ENCODE measurements at places on chromosomes 3 and 15.

DNA sequence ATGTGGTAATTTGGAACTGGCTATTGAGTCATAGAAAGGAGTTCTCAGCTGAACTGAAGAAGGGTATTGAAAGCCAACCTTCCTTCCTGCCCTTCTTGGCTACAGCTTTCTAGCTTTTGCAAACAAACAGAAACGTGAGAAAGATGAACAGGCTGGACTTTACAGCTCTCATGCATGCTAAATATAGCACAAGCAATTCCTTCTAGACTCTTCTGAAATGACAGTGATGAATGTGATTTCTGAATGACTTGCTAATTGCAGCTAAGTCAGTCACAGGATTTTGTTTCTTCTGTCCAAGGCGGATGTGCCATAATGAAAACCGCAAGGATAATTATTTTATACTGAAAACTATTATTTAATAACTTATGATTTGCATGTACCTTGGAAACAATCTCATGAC, 36.3 kb downstream of the BCHE start:
- no peak for DNase-seq

- peak; percentile 83 for DNase-seq
These were observed 155.5 kb downstream of the PLD1 start for GRCh38 chr3:171654809-171655208.

DNA sequence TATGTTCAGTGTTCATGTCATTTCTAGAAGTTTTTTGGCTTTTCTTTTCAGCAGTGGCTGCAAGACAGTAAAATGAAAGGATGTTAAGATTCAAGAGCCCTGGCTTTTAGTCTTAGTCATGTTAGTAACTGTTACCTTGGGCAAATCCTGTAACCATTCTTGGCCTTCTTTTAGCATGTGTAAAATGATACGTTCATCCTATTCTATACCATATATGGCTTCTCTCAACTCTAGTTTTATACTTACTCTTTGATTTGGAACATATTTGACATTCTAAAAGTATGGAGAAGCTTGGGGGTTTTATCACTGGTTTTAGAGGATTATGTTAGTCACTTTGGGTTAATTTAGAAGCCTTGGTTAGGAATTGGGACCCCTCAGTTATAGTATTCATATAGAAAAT, 20.1 kb downstream of the GTF2E1 start:
- no peak for DNase-seq

DNA sequence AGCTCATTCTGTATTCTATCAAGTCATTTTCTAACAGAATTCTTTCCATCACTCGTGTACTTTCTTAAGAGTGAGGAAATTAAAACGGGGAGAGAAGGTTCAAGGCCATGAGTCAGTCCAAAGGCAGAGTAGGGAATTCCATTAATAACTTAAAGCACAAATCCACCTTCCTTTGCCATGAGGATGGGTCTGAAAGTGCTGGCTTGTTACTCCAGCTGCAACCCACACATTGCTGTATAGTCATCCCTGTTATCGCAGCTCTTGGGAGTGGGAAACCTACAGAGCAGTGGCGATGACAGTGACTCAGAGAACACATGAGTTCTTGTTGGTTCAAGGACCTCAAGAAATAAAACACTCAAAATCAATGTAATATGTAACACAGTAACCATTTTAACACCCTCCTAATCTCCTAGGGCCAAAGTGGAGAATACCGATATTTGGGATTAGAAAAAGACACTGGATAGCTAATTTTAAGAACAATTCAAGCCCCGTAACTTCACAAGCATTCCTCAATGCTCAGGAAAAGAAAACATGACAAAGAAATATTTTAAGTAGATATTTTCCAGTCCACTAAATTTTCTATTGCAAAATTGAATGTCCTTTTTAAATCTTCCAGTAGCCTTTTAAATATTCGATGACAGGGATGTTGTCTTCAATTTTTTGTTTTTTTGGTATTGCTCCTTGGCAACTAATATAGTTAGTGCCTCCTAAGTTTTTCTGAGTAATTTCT, 179.9 kb upstream of the THBS1 start:
- no peak for DNase-seq

DNA sequence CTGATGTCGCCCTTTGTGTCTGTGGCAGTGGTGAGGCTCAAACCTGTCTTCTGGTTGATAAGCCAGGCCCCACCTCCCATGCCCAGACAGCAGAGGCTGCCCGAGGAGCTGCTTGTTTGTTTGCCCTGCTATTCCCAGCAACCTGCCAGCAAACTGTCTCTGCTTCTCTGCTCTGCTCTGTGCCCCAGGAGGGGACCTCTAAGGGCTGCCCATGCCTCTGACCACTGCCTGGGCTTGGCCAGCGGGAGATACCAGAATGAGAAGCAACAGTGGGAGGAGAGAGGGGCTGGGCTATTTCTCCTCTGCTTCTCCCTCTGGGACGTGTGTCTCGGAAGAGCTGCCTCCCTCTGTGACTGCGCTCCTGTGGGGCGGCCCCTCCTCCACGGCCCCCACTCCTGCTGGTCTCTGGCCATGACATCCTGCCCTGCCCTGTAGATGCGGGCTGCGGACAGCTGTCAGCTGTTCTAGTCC, 213.1 kb downstream of the RPLP1 start:
- DNase-seq = no peak

GRCh38 chr3:151875759-151876158, 2.3 kb downstream of the SUCNR1 start:
- no peak for DNase-seq

GRCh38 chr3:139557041-139557440, 17.5 kb upstream of the RBP1 start:
- no peak for DNase-seq

- DNase-seq = no peak
These were observed 126.5 kb downstream of the DGKG start for GRCh38 chr3:186235554-186235953.

GRCh38 chr3:138914870-138915502, 32.0 kb downstream of the FOXL2 start:
- no peak for DNase-seq

- peak; percentile 90 for DNase-seq
These were observed 36.1 kb upstream of the MECOM start for GRCh38 chr3:169699536-169700050.

- no peak for DNase-seq
These were observed 64.3 kb downstream of the NSUN3 start for GRCh38 chr3:94127115-94127514.

DNA sequence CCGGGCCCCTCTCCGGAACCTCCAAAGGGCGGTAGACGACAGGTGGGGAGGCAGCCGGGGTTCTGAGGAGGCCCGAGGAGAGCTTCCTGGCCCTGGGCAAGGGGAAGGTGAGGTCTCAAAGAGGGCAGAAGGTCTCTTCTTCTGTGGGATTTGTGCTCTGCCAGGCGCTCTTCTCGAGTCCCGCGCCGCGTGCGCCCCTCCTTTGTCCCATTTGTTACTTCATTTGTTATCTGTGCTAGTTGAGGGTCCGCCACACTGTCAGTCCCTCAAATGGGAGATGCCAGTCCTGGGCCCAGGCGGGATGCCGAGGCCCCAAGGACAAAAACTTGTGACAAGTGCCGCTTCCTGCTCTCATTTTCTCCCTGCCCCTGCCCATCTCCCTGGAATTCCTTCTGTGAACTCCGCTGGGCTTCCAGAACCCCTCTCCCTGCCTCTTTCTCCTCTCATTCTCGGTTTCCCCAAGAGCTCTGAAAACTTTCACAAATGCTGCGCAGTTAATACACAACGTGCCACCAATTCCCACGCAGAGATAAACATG, 1.5 kb downstream of the ST8SIA2 start:
- DNase-seq = no peak

DNA sequence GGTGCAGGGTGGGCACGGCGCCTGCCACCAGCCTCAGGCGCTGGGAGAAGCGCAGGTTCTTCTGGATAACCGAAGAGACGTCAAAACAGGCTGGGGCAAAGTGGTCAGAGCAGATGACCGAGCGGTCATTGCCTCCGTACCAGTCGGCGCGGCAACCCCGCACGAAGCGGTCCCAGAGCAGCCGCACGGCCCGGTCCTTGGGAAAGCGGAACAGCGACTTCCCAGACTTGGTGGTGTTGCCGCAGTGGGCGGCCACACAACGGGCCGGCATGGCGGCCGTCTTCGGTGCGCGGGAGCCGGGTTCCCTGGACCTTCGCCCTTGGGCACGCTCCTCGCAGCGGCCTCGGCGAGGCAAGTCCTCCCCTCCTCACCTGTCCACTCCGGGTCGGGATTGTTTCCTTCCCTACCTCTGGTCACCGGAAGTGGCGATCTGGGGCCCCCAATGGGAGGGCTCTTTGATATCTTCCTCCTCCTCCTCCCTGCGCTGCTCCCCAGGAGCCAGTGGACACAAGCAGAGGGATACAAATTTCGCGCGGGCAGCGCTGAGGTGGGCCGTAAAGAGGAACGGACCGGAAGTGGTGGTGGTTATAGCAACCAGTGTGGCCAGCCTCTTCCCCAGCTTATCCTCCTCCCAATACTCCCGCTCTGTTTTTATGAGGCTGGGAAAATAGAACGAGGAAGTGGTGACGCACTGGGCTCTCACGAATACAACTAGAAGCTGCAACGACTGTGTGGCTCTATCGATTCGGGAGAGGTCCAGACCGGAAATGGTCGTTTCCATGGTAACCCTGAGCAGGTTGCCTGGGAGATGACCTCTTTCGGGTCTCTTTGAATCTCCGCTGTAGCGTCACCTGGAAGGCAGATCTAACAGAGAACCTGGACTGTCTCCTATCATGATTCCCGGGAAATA, at the start of the genes LRRC49 and THAP10:
TSS of gene LRRC49 (plus strand) at position 825 of the 910 bp plus-strand sequence. CDS start at position 894, 69 bp downstream.
TSS of gene THAP10 (minus strand) at position 432 of the 910 bp plus-strand sequence. CDS start at position 271, 161 bp downstream.
- peak; percentile 93 for DNase-seq

DNA sequence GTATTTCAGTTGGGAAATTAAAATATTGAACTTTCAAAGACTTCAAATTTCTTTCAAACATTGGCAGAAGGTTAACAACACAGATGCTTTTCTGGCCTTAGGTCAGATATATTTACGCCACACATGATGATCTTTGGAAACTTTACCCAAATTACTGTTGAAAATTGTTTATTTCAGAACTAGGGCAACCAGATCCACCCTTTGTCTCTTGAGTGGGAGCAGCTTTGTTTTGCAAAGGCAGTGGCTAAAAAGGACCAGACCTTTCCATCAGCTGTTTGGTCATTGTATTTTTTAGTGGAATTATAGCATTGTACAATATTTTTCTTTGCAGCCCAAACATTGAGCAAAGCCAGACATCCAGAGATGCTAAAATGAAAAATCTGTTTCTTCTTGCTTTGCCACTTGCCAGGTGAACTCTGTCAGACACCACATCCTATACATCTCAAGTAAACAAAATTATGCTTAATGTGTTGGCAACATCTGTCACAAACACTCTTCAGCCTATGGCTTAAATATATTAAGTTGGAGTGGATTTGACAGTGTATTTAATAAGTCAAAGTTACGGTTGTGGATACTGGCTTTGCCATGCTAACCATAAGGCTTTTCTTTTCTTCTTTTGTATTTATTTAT, 651.9 kb downstream of the RBMS3 start:
- DNase-seq = no peak

GRCh38 chr15:68383161-68384074, 48.5 kb downstream of the ITGA11 start:
- peak; percentile 56 for DNase-seq

DNA sequence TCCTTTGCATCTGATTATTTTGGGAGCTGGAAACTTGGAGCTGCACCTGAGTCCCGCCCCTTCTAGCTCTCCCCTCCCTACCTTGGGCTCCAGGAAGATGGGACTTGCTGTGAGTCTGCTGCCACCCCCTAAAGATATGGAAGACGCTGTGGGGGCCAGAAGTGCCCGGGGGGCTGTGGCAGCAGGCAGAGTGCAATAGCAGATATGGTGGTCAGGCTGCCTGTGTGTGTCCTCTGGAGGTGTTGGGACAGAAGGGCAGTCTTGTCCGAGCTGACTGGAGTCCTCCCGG, 485 bp downstream of the PAK6 start:
- no peak for DNase-seq

- DNase-seq = peak; percentile 68
These were observed 483 bp downstream of the VPS13C start for GRCh38 chr15:62059816-62060112.

DNA sequence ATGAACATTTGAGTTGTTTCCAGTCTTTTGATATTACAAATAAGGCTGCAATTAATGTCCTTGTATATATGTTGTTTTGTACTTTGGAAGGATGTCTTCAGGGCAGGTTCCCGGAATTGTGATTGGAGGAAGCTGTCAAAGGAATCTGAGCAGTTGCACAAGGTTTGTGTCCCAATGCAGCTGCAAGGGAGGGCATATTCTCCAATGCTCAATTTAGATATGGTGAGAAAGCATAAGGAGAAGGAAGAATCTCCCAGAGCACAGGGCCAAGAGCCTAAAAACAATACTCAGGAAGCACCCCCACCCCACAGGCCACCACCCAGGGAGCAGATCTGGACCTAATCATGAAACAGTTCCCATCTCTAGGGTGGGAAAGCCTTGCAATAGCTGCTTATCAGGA, 228.0 kb upstream of the LRRFIP2 start:
- DNase-seq = no peak

DNA sequence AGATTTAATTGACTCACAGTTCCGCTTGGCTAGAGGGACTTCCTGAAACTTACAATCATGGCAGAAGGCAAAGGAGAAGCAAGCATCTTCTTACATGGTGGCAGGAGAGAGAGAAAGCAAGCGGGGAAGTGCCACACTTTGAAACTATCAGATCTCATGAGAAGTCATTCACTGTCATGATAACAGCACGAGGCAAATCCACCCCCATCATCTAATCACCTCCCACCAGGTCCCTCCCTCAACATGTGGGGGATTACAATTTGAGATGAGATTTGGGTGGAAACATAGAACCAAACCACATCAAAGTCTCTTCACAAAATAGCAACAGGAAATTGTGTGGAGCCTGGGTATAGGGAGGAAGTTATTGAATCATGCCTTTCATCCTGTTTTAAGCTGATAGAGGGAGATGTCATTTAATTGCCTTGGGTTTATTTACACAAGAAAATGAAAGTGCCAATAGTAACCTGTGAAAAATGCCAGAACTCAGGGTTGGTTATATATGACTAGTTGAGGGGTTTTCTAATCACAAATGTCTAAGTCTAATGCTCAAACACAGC, 624.8 kb upstream of the LMCD1 start:
- no peak for DNase-seq

DNA sequence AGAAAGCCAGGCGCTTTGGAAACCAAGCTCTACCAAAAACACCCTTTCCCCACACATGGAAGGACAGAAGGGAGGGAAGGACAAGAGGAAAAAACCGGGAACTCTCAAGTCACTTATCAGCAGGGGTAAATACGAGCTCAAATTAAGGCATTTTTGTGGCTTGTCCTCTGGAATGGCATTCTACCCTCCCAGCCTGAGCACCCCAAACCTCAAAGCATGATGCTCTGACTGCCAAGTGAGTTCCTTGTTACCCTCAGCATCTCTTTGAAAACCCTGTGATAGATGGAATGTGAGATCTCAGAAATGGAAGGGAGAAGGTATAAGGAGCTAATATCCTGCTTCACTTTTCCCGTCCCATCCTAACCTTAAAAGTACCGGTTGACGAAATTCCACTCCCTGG, 8.1 kb upstream of the CSPG5 start:
- no peak for DNase-seq

- no peak for DNase-seq
These were observed 163.7 kb downstream of the PLD1 start for GRCh38 chr3:171646357-171647133.
